T-helper 2 cell treated with Interferon-gamma antibody and Interleukin-4, amounts not matched to agents 5 μg/mL and 100 μg/mL, for 36 hours (primary cell): ENCODE measurements at places on chromosomes 5 and 9.

GRCh38 chr9:137221506-137222111, 431 bp downstream of the RNF208 start:
- DNase-seq = no peak

DNA sequence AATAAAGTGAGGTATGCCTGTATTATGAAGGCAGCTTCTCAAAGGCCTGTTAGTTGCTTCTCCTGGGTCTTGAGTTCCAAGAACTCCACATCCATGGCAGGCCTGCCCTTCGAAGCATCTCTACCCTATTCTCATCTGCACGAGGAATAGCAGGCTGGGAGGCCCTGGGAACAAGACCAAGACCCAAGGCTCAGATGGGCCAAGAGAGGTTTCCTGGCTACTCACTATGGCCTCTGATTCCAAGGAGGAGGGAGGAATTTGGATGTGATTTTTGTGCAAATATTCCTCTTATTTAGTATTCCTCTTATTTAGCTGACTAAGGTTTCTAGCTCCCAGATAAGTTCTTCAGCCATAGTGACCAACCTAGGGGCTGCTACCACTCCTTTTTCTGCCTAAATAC, 151.3 kb downstream of the SAXO1 start:
- DNase-seq = no peak

GRCh38 chr9:108078375-108078774, 588.8 kb upstream of the KLF4 start:
- no peak for DNase-seq

DNA sequence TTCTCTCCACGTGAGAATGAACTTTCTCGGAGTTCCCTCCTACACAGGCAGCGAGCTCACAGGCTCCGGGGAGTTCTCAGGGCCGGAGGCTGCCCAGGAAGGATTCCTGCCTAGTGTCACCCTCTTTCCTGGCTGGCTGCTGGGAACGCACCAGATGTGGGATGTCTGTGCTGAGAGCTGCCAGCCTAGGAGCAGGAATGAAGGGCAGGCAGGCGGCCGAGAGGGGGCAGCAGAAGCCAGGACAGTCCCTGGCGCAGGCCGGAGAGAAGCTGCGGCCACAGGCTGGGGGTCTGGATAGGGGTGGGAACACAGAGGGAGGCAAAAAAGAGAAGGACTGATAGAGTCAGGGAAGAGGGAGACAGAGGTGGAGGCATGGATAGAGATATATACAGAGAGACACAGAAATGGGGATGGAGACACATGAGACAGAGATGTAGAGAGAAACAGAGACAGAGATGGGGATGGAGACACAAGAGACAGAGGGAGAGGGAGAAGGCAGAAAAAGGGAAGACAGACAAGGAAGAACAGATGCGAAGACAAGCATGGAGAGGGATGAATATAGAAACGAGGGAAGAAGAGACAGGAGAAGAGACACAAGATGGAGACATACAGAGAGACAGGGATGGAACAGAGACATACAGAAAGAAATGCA, 25.3 kb upstream of the ENHO start:
- no peak for DNase-seq

DNA sequence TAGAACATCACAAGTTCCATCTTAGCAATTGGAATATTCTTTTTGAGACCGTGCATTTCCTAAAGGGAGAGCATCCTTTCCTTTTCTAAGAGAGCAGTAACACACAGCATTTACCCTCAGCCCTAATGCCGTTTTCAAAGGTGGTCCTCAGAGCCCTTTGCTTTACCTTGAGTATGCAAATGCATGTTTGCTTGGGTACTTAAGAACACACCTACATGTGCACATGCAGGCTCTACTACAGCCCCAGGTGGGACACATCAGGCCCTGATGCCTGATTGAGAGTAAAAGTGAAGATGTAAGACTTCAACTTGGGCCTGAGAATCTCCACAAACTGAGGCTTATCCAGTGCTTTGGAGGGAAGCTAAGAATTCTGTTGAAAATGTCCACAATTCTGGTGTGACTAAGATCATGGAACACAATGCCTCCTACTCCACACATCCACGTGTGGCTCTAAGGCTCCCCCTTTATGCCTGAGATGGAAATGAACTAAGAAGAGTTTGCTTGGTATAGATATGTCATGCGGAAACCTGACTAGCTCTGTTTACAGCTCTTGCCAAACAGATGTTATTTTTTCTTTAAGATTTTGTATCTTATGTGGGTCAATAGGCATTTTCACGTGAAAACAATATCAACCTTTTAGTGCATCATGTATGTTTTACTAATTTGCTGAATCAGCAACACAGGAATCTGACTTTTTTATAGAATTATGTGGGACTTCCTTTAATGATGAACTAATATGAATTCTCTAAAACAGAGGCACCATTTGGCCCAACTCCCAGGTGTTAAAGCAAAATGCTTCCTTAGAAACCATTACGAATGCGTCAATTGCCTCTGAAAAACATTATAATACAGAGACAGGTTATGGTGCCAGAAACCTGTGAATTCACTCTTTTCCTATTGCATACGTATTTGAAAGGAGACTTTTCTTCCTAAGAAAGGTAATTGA, 48.9 kb upstream of the SLC2A8 start:
- no peak for DNase-seq

DNA sequence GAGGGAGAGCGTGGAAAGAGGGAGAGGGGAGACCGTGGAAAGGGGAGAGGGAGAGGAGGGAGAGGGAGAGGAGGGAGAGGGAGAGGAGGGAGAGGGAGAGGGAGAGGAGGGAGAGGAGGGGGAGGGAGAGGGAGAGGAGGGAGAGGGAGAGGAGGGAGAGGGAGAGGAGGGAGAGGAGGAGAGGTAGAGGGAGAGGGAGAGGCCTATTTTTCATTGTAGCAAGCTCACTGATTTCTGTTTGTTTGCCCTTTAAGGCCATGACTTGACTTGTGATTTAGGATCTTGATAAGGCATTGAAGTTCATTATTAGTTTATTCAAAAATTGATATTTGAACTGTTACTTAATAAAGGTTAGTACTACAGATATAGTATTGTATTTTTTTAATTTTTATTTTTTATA, 52.4 kb downstream of the DMXL1 start:
- DNase-seq = no peak

GRCh38 chr5:151063142-151063989, 17.5 kb downstream of the TNIP1 start:
- DNase-seq = no peak

- no peak for DNase-seq
Observed at GRCh38 chr5:68086857-68087256, 128.7 kb upstream of the PIK3R1 start.

DNA sequence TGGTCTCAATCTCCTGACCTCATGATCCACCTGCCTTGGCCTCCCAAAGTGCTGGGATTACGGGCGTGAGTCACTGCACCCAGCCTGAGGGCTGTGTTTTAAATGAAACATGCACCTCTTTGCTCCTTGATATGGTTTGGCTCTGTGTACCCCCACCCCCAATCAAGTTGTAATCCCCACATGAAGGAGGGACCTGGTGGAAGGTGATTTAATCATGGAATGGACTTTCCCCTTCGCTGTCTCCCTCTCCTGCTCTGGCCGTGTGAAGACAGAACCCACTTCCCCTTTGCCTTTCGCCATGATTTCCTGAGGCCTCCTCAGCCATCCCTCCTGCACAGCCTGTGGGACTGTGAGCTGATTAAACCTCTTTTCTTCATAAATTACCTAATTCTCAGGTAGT, 12.5 kb upstream of the NOTCH1 start:
- no peak for DNase-seq

GRCh38 chr5:91168859-91169258, 214.3 kb downstream of the ARRDC3 start:
- no peak for DNase-seq

- no peak for DNase-seq
Observed at GRCh38 chr9:92607773-92608172, 62.2 kb downstream of the IPPK start.

GRCh38 chr9:2755285-2755684, 38.0 kb downstream of the KCNV2 start:
- DNase-seq = no peak

GRCh38 chr5:92320446-92320845, 937.3 kb upstream of the ARRDC3 start:
- DNase-seq = no peak

DNA sequence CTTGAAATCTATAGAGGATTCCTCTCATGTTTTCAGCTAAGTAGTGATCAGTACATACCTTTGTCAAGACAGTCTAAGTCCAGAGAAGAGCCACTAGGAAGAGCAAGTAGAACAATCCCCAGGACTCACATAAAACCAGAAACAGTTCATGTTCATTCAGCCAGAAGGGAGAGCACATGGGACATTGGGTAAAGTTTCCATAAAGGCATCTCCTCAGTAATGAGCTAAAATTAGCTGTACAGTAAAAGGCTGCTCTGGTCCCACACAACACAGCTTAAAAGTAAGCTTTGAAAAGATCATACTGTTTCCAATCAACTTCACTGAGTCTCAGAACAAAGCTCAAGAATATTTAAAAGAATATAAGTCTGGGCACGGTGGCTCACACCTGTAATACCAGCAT, 32.4 kb downstream of the HOMER1 start:
- DNase-seq = no peak
